ACHN (cell line): ENCODE measurements at places on chromosomes 7 and 10.

GRCh38 chr10:125114761-125115391, 45.5 kb downstream of the CTBP2 start:
- DNase-seq, result no peak

GRCh38 chr7:51187941-51188340, 128.7 kb downstream of the COBL start:
- no peak for DNase-seq

- no peak for DNase-seq
These were observed 1.8 kb downstream of the SLK start for GRCh38 chr10:103968441-103969391.

DNA sequence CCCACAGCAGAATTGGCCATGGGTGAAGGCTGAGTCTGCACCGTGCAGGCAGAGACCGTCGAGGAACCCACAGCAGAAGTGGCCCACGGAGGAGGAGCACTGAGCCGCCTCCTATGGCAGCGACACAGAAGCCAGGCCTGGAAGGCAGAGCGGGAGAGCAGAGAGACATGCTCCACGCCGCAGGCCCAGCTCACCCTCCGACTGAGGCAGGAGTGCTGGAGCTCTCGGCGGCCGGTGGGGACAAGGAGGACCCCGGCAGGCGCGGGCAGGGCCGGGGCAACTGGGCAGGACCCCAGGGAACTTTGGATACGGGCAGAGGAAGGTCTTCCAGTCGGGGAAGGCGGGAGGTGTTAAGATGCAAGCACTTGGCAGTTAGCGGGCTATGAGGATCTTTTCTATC, 420.4 kb downstream of the DNAJB6 start:
- DNase-seq, result no peak

DNA sequence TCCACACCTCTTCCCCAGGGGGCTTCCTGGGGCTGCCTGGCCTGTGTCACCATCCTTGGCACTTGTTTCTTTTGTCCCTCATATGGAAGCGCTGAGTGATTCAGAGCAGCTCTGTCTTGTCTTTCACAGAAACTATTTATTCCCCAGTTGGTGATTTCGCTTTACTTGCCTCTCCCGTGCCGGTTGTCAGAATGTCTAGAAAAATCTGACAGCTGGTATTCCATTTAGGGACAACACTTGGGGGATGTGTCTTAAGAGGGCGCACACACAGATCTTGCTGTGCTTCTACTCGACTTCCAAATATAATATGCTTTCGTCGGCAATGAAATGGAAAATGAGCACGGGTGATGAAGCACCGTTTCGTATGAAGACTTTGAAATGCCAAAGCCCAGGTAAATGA, 611.8 kb downstream of the CALN1 start:
- no peak for DNase-seq

DNA sequence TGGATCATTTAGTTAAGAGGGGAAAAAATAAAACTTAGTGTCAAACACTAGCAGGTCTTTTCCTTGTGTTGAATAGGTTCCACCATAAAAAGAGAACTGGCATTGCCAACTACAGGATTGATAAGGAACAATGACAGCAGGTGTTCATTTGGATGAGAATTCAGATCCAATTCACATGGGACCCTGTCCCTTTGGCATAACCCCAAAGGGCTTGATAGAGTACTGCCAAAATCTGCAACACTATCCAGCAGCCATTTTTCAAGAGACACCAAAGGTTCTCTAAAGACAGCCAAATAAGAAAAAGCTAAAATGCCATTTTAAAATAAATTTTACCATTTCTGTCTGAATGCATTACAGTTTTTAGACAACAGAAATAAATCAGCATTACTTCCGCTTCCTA, 422.3 kb downstream of the DGKB start:
- no peak for DNase-seq

DNA sequence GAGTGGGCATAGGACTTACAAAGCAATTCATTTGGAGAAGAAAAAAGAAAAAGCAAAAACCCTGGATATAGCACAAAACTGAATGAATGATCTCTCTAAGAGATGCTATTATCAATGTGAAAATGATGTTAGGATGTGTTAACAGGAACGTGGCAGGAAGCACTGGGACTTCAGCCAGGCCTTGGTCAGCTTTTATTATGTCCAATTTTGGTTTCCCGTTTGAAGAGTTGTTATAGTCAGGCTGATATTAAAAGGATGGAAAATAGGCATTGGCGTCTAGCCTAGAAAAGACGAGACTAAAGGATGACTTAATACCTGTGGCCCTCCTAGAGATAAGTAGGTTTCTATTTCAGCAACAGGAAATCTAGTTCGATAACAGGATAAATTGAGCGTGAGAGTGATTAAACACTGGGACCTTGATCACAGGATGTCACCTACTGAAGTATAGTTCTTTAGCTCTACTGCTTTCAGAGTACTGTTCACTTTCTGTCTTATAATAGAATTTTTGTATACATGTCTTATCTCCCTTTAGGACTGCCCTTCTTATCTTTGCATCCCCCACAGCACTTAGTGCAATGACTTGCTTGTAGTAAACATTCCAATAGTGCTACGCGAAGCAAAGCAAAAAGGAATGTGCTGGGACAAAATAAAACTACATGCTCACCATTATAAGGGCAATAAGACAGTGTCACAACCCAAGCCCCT, 99.8 kb upstream of the AGBL3 start:
- peak; percentile 37 for DNase-seq

GRCh38 chr7:16068183-16068582, 353.2 kb downstream of the CRPPA start:
- no peak for DNase-seq

DNA sequence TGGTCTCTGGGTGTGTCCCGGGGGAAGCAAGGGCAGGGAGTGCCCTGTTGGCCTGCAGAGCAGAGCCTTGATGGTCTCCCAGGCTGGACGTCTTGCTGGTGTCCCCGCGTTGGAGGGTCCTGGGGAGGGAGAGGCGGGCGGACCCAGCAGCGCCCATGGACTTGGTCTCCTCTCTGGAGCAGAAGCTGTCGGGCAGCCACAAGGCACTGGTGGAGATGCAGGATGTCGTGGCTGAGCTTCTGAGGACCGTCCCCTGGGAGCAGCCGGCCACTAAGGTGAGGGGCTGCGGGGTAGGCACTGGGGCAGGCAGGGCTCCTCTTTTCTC, 20.9 kb downstream of the TTYH3 start:
- no peak for DNase-seq

DNA sequence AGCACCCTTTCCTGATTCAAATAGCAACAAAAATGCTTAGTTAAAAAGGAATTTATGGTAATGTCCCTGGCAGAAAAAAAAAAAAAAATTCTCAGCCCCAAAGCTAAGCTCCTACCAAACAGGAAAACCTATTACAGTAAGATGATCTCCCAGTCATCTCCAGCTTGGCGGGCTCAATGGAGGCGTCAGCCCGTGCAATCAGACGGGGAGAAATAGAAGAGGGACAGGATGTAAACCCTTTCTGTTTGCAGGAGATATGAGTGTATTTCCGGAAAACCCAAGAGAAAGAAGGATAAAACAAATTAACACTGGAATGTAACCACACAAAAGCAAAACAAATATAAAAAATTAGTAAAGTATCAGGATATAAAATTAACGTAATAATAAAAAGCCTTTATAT, 242.8 kb downstream of the TCERG1L start:
- DNase-seq, result no peak

DNA sequence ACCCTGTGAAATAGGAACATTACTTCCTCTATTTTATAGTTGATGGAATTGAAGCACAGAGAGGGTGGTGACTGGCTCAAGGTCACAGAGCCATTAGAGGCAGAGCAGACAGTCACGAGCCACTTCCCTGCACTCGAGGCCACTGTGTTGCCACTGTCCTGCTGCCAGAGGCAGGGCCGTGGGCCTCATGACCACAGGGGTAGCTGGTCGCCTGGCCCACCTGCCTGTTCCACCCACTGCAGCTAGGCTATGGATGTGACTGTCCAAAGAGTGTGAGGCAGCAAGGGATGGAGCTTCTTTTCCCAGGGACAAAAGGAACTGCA, 38.2 kb downstream of the RPS24 start:
- DNase-seq, result no peak

- no peak for DNase-seq
These were observed 119.7 kb downstream of the JMJD1C start for GRCh38 chr10:63346015-63346441.

- no peak for DNase-seq
These were observed 391.4 kb upstream of the AKR1E2 start for GRCh38 chr10:4434516-4435071.

- DNase-seq, result no peak
These were observed 96.3 kb downstream of the PRKAG2 start for GRCh38 chr7:151780631-151781030.

DNA sequence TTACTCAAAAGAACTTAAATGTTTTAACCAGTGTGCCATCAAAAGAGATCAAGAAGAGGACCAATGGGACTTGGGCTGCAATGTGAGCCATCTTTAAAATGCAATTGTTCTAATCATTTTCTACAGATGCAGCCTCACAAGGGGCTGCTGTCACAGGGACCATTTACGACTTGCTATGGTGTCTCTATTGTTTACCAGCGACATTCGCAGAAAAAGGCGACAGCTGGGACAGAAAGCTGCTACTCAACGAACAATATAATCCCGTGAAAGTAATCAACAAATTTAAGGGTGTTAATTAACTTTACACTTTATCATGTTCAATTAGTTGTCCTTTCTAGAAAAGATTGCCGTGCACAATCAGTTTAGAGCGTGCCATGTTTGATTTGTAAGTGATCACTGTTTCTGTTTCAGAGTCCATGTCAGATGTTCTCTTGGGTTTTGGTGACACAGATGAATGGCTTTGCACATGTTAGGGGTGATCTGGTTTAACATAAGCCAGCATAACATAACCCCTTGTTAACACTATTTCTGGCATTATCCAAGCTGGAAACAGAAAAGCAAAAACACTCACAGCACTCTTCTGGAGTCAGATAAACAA, 110.8 kb downstream of the HIBADH start:
- DNase-seq, result no peak

- no peak for DNase-seq
These were observed 2.4 kb upstream of the HMX2 start for GRCh38 chr10:123145542-123146012.

- no peak for DNase-seq
These were observed 289.6 kb downstream of the PPP1R3A start for GRCh38 chr7:113628948-113629847.

DNA sequence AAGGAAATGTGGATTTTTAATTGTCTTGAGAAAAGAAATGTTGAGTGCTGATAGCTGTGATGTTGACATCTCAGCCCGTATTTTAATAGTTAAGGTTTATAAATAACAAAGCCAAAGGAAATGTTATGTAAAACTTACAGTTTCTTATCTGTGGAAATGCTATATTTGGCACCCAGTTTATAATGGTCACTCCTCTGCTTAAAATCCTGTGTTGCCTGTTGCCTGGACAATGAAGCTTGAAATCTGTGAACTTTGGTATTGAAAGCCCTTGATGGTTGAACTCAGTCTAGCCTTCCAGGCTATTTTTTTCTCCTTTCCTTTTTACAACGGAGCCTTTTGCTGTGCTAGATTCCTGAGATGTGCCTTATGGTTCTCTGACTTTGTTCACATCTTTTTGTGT, 46.5 kb downstream of the MCU start:
- DNase-seq, result no peak

- no peak for DNase-seq
These were observed 152.0 kb downstream of the MACC1 start for GRCh38 chr7:20064974-20065862.

DNA sequence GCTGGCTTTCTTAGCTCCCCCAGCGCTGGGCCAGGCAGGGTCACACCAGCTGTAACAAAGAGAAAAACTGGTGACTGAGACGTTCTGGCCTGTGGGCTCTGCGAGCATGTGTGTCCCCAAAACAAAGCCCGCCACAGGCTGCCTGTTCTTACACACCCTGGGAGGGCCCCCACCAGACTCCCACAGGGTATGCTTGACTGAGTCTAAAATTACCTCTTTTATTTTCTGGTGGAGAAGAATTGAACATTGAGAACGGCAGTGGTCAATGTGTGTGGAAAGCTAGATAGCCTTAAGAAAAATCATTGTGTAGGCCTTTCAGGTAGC, 808 bp downstream of the C10orf71 start:
- DNase-seq, result no peak

DNA sequence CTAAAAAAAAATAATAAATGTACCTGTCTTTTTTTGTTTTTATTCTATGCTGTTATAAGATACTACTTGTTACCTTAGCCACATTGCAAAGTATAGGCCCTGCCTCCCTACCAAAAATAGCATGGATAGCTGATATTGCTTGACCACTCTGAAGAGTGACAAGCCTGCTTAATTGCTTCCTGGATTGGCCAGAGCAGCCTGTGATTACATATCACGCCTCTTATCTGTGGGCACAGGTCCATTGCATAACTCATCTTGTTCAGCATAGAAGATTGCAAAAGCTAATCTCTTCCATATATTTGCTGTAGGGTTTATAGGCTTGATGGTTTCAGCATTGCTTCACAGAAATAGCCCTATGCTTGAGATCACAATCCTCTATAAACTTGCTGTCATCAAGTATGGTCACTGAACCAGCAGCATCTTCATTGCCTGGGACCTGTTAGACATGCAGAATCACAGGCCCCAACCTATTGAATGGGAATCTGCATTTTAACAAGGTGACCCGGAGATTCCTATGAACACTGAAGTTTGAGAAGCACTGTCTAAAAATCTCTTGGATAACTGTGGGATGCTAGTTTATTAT, 280.8 kb upstream of the CDC14C start:
- no peak for DNase-seq

DNA sequence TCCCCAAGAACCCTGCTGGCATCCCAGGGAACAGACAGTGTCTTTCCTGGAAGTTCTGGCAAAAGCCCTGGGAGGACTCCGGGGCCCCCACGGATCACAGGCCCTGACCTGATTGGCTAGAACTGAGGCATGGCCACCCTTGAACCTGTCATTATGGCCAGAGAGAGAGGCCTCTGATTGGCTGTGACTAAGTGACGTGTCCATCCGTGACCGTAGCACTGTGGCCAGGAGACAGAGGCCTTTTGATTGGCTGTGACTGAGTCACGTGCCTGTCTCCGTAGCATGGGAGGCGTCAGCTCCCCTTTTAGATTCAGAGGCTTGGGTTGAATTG, 163.8 kb downstream of the RGS10 start:
- no peak for DNase-seq

DNA sequence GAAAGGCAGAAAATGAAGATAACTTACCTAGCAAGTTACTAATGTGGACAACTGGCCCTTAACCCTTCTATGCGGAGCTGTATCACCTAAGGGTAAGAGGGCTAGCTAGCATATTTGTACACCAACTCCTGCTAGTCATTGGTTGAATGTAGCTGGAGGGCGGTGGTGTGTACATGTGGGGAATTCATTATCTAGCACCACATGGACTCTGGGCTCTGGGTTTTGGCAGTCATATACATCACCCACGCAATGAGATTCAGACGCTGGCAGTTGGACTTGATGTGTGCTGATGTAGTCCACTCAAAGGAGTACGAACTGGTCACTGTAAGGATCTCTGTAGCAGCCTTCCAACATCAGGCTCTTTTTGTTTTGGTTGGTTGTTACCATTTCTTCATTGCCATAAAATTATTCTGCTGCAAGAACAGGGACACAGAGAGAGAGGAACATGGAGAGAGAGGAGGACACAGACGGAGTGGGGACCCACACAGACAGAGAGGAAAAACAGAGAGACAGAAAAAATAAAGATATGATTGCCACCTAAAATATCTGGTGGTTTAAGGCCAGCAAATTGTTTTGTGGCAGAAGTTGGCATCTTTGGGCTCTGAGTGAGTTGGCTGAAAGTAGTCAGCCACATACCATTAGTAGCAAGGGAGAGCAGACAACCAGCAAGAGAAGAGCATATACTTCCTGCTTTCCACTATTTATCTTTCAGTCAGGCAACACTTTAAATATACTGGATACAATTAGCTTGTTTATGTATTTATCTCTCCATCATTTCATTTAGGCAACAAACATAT, 76.7 kb upstream of the MTPN start:
- DNase-seq, result no peak
